ENCODE measurements at places on chromosomes 6 and 20.

DNA sequence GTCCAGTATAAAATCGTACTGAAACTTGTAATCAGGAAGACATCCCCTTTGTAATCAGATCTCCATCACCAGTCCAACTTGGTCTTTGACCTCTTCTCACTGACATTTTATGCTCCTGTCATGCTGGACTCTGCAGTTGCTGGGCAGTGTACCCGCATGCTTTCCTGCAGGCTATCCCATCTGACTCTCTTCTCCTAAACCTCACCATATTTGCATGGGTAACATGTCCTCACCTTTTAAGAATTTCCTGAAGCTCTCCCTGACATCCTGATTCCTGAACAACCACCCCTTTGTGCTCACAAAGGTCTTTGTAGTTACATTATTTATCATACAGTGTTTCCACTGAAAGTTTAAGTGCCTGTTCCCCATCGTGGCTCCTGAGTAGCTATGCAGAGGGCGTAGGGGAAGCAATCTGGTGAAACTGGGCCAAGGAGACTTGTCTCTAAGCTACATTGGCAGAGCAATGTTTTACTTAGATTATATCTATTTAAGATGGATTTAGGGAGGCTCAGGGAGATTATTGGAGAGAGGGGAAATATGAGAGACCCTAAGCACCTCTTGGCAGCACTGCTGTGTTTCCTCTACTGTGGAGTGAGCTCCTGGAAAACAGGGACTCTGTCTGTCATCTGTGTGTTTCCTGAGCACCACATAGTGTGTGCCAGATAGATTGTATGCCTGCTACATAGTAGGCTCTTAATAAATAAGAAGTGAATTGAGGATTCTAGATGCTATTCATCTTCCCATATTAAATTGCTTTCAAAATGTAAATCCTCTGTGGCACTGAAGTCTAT lies 124.0 kb downstream of the LAMA2 start:
- DNase-seq = no peak

DNA sequence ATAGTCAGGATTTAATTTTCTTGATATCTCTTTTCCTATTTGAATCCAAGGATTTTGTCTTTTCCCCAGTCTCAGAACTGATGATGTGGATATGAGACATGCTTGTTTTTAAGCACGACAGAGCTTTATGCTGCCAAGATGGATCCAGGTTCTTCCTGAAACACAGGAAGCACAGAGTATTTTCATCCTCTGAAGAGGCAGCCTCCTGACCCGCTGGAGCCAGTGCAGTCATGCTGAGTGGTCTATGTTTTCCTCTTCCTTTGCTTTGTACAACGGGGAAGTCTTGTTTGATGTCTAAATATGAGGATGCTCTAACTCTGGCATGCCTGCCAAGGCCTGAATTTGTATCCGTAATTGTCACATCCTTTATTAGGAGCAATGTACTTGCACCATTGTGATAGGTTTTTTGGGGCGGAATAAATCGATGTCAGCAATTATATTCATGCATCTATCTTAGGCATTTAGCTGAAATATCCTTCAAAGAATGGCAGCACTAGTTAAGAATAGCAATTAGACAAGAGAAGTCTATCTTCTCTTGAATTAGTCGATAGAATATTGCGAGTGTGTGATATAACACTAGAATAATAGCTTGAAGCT lies 407.1 kb upstream of the JAG1 start:
- DNase-seq = no peak

- DNase-seq = peak; percentile 95
These were observed at the start of gene FBXO30 for GRCh38 chr6:145814501-145815308. Gene FBXO30 (minus strand): TSS chr6:145814795. CDS start chr6:145806405, 8,390 bp downstream.

DNA sequence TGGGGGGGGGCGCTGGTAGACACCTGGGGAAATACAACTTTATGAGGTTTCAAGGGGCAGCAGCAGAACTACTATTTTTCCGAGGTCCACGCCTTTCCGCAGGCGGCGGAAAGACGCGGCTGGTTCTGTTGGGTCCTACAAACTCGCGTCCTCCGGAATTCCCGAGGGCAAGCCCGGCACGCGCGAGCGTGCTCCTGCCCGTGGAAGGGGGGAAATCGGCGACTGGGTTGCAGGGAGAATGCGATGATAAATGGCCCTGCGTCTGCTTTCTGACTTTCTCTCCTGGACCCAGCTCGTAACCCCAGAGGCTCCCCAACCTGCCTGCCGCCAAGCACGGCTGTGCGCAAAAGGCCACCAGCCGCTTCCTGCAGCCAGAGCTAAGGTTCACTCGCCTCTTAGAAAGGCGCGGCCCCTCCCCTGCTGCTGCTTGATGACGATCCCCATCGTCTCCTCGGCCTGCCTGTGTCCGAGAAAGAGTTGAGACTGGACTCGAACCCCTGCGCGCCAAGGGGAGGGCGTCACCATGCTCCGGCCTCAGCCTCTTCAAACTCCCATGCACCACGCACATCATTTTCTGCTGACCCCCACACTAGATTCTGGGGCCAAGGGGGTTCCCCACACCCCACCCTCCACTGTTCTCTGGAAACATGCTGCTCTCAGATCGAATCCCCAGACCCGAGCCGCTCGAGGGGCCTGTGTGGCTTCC lies 6.7 kb downstream of the FOXA2 start:
- no peak for DNase-seq

- DNase-seq = no peak
These were observed 66.0 kb downstream of the RNF182 start for GRCh38 chr6:13990796-13991195.

- no peak for DNase-seq
These were observed 357.4 kb upstream of the PLCB4 start for GRCh38 chr20:8711501-8711900.

DNA sequence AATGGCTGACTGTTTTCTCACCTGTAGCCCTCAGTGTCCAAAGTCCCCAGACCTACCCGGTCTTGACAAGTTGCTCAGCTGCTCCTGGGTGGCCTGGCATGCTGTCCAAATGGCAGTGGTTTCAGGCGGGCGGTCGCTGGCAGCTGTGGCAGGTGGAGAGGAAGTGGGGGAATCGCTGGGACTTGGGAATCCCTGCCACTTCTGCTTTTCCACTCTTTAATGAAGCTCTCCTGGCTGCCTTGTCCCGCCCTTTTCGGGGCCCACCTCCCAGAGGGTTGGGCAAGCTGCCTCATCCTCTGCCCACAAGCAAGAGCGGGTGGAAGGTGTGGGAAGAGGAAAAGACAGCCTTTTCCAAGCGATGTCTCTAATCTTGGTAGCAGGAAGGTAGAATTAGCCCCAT lies at the start of gene OCSTAMP:
TSS of gene OCSTAMP (minus strand) at position 194 of the 400 bp plus-strand sequence. CDS start at position 100, 94 bp downstream.
- no peak for DNase-seq

GRCh38 chr6:117906958-117907600 lies at the start of gene SLC35F1:
Gene SLC35F1 (plus strand): TSS chr6:117907264.
- peak; percentile 36 for DNase-seq

GRCh38 chr6:35483893-35484645 lies 12.8 kb downstream of the TEAD3 start:
- DNase-seq = no peak

GRCh38 chr20:14406495-14406894 lies 69.1 kb upstream of the FLRT3 start:
- no peak for DNase-seq

DNA sequence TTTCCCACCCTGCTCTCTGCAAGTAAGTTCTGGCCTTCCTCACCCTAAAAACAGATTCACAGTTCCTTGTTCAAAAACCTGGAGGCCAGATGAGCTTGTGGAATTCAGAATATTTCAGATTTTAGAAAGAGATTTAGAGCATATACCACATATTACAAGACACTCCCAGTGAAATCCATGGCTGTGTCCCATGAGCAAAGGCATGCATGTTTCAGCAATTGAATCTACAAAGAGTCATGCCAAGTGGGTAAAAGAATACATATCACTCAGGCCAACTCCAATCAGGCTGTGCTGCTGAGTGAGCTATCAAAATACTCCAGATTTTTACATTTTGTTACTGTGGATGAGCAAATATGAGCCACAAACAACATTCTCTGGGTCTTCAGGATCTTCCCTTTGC lies 10.2 kb upstream of the NEDD9 start:
- DNase-seq = no peak

DNA sequence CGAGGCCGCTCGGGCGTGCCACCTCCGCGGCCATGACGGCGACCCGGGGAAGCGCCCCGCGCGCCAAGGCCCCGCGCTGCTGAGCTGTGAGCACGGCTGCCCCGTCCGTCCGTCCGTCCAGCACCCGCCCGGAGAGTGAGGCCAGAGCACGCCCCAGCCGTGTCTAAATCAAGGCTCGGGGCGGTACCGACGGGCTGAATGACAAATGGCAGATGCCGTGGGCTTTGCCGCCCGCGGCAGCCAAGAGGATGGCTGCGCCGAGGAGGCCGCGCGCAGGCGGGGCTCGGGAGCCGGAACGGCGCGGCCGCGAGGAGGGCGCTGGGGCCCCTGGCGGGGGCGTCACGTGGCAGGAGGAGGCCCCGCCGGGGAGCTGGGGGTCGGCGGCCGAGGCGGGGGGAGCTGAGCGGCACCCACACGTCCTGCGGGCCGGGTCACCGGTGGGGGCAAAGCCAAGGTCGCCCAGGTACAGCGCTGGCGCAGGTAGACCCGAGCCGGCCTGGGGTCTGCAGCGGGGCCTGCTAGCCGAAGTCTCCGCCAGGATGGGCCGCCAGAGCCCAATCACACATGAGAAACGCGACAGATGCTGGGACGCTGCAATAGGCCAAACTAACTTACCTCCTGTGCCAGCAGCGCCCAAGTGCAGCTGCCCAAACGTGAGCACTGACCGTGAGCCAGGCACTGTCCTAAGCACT lies at the start of gene PLAGL1:
TSS of gene PLAGL1 (minus strand) at position 140 of the 692 bp plus-strand sequence. CDS start 60,123 bp downstream, outside the sequence.
- DNase-seq = peak; percentile 18

- DNase-seq = no peak
These were observed 10.3 kb upstream of the TAAR9 start for GRCh38 chr6:132527791-132528190.

- no peak for DNase-seq
These were observed 138.0 kb downstream of the MAP3K7 start for GRCh38 chr6:90448836-90449235.

GRCh38 chr6:160730911-160731310 lies 28.9 kb downstream of the PLG start:
- no peak for DNase-seq

- no peak for DNase-seq
These were observed 82.7 kb downstream of the CFAP61 start for GRCh38 chr20:20134941-20135575.

- no peak for DNase-seq
These were observed 111.7 kb downstream of the SULF2 start for GRCh38 chr20:47673671-47673955.

GRCh38 chr6:36627801-36628246 lies 33.7 kb downstream of the SRSF3 start:
- DNase-seq = no peak

- DNase-seq = no peak
These were observed 27.8 kb upstream of the MYCT1 start for GRCh38 chr6:152669895-152670294.

GRCh38 chr6:36938536-36938935 lies 16.0 kb upstream of the PI16 start:
- DNase-seq = no peak

- DNase-seq = no peak
These were observed 70.8 kb upstream of the FOXC1 start for GRCh38 chr6:1538810-1539478.

GRCh38 chr6:127451388-127451787 lies 7.8 kb downstream of the KIAA0408 start:
- no peak for DNase-seq

GRCh38 chr6:152863618-152864326 lies 113.2 kb downstream of the VIP start:
- no peak for DNase-seq

DNA sequence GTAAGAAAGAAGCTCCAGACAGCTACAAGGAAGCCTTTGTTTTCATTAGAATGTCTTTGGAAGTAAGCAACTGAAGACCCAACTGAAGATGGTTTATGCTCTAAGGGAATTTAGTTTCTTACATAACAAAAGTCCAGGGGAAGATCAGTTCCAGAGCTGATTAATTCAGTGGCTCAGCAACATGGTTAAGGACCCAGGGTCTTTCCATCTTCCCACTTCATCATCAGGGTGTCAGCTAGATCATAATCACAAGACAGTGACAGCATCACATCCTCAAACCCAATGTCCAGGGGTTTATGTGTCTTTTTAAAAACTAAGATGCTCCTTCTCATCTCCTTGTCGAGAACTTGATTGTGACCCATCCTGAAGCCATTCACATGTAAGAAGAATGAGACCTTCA lies 119.7 kb upstream of the PRDM1 start:
- DNase-seq = no peak

DNA sequence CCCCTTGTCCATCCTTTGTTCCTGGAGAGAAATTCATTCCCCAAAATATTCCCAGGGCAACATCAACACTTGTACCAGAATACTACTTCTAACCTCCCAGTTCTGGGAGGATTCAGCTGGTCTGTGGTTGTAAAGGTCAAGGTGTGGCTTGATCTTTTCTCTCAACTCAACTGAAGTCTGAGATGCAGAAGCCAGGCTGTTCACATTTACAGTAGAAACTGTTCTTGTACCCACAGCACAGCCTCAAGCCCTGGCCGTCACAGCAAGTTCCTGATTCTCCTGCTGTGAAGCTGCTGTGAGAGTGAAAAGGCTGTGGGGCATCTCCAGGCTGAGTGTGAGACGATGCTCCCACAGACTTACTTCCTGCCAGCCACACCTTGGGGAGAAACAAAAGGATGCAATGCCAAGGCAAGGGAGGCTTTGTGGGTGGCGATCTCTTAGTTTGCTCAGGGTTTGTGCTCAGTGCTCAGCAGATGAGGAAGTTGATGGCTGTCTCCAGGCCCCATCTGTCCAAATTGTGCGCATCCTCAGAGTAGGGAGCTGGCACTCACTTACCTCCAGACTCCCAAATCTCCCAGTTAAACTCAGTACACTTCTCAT lies 143.9 kb upstream of the FOXA2 start:
- DNase-seq = no peak

- no peak for DNase-seq
These were observed 65.6 kb upstream of the TMEM30A start for GRCh38 chr6:75350156-75350555.

GRCh38 chr6:13470238-13471140 lies 16.9 kb downstream of the GFOD1 start:
- DNase-seq = no peak

GRCh38 chr20:42576167-42576566 lies 613.5 kb downstream of the PTPRT start:
- DNase-seq = no peak

- no peak for DNase-seq
These were observed 865 bp downstream of the STK38 start for GRCh38 chr6:36546308-36546919.

Data from GM06990 (cell line).